ENCODE measurements at places on chromosomes 5 and 9.

- peak; percentile 39 for DNase-seq
Observed at GRCh38 chr9:121369595-121370265, at the start of gene STOM. STOM (minus strand) TSS chr9:121370250; CDS start chr9:121370187, 63 bp downstream.

DNA sequence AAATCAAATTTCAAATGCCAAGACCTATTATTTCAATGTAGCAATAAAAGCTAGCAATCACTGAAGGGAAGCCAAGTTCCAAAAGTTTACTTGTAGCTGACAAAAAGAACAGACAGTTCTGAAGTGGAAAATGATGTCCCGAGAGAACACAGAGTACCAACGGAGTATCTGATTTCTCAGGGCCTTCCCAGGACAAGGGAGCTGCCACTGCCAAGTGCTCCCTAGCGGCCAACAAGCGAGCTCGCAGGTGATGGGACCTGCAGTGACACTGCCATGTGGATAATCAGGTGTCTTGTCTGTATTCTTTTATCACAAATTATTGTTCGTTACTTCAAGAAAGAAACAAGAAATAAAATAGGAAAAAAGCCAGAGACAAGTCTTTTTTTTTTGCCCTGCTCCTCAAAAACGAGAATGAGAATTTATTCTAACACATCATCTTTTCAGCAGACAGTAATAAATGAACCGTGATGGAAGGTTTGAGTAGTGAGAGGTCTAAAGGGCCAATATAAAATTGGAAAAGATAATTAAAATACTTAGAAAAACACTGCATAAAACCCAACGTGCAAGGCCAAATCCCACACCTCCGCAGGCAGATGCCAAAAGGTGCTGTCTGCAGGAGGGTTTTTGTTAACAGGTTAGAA, 159.4 kb downstream of the MYO10 start:
- DNase-seq: no peak

DNA sequence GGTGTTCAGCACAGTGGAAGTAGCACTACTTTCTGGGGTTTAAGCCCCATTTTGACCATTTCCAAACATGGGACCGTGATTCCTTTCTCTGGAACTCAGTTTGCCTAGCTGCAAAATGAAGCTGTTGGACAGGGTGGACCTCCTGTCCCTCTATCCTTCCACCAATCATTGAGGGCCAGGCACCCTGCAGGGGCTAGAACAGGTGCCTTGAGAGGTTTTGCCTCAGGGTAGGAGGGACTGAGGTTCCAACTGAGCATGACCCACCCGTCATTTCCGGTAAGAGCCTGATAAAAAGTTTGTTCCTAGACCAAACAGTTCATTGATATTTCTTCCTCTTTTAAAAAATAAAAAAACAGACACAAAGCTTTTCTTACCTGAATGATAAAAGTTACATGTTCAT, 116.5 kb downstream of the MVB12B start:
- no peak for DNase-seq

DNA sequence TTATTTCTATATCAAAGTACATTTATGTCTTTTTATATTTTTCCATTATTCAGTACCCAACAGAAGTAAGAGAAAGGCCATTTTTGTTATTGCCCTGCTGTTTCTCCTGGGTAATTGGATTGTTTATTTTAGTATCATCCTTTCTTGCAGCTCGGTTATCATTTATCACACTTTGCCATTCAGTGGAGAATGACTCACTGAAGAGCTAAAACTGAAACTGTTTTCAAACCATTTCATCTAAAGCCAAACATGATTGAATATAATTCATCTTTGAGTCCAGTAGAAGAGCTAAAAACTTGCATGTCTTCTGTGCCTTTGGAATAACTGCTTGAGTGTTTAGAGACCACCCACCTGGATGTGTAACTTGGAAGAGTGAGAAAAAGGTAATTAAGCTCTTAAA, 139.5 kb upstream of the PRDM9 start:
- no peak for DNase-seq

DNA sequence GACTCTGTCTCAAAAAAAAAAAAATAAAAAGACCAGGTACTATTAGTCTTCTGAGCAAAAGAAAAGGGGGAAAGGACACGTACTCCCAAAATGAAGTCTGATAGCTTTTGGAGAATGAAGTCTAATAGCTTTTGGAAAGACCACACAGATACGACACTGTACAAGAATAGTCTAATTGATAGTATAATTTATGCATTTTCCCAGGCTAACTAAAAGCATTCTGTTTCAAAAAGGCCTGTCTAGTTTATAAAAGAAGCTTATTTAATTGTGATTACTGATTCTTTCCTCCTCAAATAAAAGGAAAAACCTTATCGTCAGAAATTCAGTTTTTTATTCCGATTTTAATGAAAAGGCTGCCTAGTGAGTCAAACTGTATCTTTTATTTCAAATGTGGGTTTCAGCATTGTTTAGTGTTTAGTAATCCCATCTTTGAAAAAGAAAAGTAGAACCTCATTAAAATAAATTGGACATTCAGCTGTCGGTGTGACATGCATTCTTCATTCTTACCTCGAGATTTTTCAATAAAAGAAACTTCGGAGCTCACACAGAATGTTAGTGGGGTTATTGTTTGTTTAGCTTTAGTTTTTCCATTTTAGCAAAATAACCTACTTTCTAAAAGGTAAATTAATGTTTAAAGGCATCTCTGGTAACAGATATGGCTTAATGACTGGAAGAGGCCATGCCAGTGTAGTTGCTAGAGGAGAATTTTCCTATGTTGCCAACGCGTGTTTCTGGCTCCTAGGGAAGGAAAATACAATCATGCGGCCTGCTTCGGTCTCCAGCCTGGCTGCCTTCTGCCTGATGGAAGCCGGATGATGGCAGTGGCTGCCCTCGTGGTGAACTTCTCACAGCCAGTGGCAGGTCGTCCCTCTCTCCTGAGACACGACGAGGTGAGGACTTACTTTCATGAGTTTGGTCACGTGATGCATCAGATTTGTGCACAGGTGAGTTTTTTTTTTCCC, 70.0 kb downstream of the NLN start:
- DNase-seq: no peak

DNA sequence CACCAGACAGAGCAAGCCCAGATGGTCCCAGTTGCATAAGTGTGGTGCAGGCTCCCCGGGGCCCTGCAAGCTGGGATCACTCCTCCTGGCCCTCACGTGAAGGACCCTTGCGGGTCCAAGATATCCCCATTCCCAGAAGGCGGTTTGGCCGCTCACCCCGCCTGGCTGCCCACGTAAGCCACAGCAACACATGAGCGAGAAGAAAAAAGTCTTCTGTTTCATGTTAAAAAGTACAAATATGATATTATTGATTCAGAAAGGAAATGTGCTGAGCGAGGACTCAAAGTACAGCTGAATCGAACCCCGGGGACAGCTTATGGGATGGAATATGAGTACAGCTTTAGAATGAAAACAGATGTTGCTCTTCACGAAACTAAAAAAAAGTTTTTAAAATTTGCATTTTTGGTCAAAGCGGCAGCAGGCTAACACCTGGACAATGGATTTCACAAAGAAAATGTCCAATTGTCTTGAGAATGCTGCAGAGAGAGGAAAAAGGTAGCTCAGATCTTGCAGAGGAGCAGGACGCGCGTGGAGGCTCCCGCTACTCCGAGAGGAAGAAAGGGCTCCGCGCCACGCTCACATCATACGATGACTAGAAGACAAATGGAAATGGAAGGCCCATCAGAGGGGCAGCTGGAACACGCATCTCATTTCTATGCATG, 427.6 kb downstream of the IRX1 start:
- DNase-seq: no peak

- DNase-seq: no peak
Observed at GRCh38 chr9:6620353-6620752, 25.2 kb downstream of the GLDC start.

- DNase-seq: peak; percentile 83
Observed at GRCh38 chr9:25964239-25964638, 286.0 kb upstream of the TUSC1 start.

DNA sequence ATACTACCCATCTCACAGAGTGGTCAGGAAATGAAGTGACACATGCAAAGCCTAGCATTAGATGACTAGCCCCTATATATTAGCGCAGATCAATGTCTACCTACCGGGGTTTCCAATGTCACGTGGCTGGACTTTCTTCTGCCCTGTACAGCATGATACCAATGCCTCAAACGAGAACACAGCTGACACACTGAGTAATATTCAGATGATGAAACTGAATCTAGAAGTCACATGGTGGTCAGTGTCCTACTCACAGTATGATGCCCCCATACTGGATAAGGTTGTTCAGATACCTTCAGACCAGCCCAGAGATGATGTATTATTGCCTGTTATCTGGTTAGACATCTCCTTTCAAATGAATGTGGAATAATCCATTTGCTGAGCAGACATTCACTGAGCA, 71.1 kb upstream of the FRRS1L start:
- DNase-seq: no peak

DNA sequence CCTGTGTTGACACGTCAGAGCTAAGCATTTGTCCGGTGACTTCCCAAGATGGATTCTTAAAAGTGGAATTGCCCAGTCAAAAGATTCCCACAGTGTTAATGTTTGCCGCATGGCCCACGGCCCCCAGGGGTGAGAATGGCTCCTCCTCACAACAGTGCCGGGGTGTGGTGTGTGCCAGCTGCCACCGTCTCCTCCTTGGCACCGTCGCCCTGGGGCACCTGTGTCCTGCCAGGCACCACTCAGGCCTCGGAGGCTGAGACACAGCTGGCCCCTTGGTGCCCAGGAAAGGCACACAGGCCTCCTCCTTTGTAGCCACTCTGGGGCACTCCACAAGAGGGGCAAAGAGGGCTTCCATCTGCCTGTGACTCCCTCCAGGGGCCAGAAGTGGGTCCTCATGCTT, 4.3 kb downstream of the KCNT1 start:
- DNase-seq: no peak

GRCh38 chr5:175694371-175695160, 36.7 kb downstream of the HRH2 start:
- DNase-seq: no peak

- DNase-seq: no peak
Observed at GRCh38 chr9:71306134-71306533, 184.7 kb upstream of the TRPM3 start.

DNA sequence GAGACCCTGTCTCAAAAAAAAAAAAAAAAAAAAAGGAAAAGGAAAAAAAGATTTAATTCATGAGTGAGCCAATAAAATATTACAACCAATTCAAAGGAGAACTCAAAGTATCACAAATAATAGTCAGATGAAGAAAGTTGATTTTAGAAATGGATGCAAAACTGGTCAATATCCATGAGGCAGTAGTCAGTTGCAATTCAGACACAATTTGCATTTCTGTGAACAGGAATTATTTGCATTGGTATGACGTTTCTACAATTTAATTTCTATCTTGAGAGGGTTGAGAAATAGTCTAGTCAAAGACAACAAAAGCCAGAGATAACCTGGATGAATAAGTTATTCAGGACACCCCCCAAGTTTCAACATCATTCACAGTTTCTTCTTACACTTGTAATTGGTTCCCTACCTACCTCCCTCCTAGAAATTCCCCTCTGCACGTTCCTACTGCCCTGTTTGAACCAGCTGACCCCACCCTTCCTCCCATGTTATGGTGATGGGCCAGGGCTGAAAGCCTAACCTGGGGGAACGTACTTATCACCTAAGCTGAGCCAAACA, 28.6 kb upstream of the CDKN2AIPNL start:
- no peak for DNase-seq

GRCh38 chr5:11977904-11978303, 73.7 kb upstream of the CTNND2 start:
- DNase-seq: no peak

GRCh38 chr9:137233143-137233980, 2.7 kb downstream of the SLC34A3 start:
- no peak for DNase-seq

DNA sequence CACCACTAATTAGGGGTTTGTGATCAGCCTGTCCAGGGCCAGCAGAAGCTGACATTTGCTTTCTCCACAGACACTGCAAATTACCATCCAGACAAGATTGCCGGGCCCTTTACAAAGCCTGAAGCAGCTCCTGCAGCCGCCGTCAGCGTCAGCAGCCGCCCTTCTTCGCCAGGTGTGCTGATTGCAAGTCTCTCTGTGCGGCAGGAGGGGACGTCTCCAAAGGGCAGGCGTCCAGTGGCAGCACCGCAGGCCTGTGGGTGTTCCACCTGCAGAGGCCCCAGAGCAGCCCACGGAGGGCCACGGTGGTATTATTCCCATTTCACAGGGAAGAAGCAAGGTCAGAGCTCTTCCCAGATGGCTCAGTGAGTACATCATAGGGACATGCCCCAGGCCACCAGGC, 108.0 kb upstream of the PPP1R26 start:
- no peak for DNase-seq

DNA sequence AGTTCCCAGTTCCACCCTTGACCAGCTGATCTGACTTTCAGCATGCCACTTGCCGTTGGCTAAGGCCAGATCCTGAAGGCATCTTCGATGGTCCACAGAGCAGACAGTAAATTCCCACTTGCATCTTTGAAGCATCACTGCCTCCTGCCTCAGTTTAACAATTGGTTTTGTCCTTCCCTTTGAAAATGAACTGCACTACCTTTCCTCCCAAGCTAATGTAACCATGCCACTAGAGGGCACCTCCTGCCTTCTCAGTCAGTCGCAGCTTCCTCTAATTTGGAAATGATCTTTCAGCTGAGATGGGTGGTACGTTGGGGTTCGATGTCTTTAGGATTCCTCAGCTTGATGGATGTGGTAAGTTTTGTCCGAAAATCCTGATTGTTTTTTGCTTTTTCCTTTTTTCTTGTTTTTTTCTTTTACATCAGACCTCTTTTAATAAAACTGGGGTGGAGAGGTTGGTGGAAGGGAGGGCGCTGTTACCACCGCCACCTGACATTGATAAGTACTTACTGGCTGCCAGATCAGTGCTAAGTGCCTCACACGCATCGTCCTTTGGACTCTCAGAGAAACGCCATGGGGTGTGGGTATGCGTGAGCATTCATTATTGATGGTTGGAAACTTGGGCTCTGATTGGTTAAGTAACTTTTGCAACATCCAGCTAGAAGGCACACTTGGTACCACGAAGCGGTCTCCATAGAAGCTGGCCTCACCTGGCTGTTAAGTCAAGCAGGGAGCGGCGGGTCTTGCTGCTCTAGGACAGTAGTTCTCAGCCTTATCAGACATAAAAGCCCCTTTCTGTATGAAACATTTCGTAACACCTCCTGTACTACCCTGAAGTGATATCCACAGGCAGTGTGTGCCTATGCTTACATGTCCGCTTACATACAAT, 16.9 kb downstream of the PTTG1 start:
- peak; percentile 82 for DNase-seq

- DNase-seq: no peak
Observed at GRCh38 chr5:43154469-43154868, 33.8 kb downstream of the ZNF131 start.

DNA sequence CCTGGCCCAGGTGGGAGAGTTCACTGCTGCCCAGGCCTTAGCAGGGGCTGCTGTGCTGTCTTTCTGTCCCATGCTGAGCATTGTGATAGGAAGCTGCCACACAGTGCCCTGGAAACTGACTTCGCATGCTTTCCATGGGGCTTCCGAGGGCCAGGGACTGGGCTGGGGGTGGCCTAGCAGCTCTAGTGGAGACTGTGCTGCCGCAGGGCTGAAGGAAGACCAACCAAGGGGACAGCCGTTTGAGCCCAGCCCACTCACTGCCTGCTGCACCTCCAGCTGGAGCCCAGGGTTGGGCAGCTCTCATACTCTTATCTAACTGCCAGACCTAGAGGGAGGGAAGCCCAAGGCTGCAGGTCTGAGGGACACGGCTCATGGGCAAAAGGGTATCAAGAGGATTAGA, 79.2 kb downstream of the RGS3 start:
- DNase-seq: no peak

GRCh38 chr5:28370896-28371295, 1332.5 kb upstream of the CDH9 start:
- no peak for DNase-seq

- DNase-seq: no peak
Observed at GRCh38 chr5:56356121-56356835, 123.1 kb upstream of the ANKRD55 start.

Data from NCI-H446 (cell line).